ENCODE measurements at places on chromosomes 3 and 15.

DNA sequence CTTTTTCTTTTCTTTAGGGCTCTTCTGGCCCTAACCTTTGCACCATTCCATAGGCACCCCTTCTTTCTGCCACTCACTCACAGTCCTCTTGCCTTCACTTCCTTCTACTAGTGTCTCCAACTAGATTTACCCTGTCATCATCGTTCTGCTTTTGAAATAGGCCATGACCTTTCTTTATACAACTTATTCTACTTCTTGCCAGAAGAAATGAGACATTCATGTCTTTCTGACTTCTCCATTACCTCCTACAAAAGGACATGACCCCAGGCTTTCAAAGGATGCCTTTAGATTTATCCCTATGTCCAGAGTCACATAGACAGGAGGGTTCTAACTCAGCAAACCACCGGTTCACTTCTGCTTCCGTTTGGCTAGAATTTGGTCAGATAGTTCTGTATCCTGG is 336.4 kb upstream of the LRRFIP2 start:
- no peak for DNase-seq

DNA sequence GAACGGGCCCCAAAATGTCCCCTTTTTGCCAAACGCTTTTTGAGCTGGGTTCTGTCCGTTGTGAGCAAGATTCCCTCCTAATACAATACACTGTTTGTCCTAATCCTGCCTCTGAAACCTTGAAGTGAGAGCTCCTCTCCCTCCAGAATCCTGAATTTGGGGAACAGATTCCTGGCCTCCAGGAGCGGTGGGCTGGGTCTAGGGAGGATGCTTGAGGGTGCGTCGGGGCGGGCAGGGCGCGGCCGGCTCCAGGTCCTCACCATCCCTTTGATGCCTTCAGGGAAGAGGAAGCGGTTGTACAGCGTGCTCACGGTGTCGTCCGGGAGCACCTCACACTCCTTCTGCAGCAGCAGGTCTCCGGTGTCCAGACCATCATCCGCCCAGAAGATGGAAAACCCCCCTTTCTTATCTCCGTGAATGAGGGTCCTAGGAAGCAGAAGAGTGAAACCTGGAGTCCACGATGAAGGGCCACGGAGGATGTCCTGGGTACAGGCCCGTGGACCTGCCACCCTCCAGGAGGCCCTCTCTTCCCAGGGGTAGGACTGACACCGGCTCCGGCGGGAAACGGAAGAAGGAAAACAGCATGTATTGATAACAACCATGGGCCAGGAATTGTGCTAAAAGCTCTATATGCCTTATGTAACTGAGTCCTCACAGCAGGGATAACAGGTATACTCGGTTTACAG is 23.2 kb downstream of the ALDH1L1 start:
- no peak for DNase-seq

DNA sequence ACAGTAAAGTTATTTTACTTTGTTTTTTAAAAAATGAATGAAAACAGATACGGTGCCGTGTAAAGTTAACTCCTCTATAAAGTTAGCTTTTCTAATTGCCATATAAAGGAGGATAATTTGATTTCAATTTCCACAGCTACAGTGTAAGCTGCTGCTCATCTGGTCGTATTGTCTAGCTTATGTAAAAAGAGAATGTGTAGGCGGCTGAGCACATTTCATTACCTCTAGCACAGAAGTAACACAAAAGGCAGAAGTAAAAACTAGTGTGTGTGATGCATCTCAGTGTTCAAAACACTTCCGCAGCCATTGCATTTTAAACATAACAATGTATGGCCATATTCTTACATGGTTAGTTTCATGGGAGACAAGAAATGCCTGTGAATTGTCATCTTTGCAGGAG is 105.0 kb upstream of the P2RY1 start:
- DNase-seq: no peak

- no peak for DNase-seq
These were observed 64.6 kb downstream of the CYP11A1 start for GRCh38 chr15:74302821-74303359.

- no peak for DNase-seq
These were observed 8.2 kb upstream of the RTP4 start for GRCh38 chr3:187359798-187360486.

DNA sequence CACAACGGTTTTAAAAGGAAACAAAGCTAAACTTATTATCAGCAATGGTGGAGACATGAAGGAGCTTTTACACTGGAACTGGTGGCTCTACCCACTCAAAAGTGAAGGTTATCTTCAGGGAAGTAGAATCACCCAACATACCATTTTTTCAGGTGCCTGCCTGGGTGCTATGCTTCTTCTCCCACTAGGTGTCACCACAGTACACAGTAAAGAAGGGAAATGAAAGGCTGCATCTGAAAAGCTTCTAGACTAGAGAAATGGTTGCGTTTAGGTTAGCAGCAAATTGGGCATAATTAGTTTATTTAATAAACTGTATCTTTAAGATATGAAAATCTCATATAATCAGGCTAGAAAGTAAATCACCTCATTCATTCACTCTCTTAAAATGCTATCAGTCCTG is 47.0 kb upstream of the SELENOK start:
- no peak for DNase-seq

DNA sequence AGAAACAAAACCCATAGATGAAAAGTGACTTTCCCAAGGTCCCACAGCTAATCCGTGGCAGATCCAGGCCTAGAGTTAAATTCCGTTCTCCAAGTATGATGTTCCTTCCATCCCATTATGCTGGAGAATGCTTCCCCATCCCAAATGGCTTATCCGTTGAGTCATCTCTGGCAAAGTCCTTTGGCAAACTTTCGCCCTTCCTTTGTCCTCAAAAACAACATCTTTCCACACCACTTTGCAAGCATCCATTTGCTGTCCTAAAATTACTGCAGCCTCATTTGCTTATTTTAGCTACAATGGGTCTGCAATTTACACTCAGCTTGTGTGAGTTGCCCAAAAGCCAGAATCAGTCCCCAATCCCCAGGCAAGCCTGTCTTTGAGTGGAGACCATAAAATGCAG is 304.0 kb upstream of the TLE3 start:
- no peak for DNase-seq

DNA sequence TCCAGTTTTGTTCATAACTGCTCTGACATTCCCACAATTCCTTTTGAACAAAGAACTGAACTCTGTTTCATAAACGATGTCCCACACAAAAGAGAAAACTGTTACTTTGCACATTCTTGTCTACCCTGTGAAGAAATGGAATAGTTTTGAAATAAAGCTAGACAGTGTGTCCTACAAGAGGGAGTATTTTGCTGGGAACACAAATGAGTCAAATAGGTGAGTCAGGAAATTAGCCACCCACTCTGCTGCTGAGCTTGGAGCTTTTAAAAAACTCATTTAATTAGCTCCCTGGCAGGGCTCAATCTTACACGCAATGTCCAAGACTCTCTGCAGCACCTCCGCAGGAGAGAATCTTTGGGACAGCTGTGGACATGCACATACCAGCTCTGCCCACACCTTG is 193.4 kb downstream of the SLC9A9 start:
- DNase-seq: no peak

DNA sequence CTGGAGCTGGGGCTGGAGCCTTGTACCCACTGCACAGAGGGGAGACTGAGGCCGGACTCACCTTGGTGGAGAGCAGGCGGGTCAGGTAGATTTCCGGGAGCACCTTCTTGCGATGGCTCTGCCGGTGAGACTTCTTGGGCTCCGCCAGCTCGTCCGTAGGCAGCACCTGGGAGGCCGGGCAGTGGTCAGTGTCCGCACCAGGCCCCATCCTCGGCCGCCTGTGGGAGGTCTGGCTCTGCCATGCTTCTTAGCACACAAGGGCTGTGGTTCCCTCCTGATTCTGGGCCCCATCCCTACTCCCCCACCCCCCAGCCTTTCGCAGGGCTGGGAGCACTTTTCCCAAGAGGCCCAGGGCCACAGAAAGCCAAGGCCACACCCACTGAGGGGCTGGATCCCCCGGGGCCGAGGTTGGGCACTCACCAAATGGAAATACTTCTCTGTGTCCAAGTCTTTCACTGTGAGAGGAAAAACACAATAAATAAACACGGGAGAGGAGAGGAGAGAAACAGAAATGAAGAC is 17.4 kb downstream of the H1-8 start:
- DNase-seq: no peak

DNA sequence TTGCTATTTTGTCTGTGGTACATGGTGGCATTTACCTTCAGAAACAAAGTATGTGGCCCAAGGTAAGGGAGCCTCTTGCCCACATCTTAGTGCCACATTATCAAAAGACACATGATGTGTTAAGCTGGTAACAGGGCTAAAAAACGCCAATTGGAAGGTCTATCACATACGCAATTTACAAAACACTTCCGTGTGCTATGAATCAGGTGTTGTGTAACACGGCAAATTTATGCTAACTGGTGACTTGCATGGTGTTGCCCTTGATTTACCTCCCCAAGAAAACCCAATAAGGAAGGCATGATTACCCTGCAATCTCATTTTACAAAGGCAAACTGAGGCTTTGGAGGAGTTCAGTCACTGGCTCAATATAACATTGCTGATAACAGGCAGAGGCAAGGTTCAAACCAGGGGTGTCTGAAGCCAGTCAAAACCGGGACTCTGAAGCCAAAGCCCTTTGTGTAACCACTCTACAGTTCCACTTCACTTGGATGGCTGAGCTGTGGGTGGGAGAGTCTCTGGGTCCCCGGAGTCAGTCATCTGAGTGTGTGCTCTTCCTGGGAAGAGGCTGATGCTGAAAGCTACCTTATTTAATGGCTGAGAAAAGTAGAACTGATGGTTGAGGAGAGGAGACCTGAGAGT is 103.9 kb upstream of the BCL6 start:
- DNase-seq: no peak

- no peak for DNase-seq
These were observed 10.3 kb downstream of the LDHAL6B start for GRCh38 chr15:59216911-59217310.

DNA sequence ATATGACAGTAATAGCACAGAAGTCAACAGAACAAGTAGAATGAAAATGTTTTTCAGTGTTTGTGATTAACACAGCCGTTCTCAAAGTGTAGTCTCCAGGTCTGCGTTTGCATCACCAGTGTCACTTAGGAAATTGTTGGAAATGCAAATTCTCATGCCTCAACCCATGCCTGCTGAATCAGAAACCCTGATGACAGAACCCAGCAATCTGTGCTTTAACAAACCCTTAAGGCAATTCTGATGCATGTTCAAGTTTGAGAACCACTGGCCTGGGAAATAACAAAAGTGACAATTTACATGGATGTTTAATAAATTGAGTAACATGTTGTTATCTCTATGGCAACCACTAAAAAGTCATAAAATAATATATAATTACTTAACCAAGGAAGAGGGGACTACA is 103.1 kb upstream of the ATP11B start:
- DNase-seq: no peak

DNA sequence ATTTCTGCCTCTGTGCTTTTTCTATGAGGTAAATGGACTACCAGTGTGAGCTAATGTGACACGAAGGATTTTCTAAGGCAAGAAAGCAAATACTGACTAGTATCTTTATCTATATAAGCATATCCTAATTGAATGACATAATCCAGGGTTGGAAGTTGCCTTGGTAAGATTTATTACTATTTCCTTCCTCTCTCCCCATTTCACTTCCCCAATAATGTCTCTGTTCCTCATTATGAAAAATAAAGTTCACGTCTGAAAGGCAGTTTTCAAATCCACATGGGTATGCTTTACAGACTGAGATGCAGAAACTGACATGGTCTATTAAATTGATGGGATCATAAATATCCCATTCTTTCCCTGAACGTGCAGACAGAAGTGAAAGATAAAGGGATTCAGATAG is 86.0 kb downstream of the DTWD1 start:
- no peak for DNase-seq

DNA sequence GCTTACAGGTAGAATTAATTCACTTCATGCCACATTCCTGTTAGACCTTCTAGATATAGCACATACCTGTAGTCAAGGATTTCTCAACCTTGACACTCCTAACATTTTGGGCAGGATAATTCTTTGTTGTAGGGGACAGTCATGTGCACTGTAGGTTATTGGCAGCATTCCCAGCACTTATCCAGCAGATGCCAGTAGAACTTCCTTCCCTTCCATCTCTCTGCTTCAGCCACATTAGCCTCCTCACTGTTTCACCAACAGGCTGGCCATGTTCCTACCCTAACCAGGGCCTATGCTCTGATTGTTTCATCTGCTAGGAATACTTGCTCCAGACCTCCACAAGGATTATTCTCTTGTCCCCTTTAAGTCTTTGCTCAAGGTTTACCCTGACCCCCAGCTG is 68.0 kb upstream of the STAC start:
- no peak for DNase-seq

- DNase-seq: no peak
These were observed 930 bp downstream of the FBXW12 start for GRCh38 chr3:48372862-48373435.

DNA sequence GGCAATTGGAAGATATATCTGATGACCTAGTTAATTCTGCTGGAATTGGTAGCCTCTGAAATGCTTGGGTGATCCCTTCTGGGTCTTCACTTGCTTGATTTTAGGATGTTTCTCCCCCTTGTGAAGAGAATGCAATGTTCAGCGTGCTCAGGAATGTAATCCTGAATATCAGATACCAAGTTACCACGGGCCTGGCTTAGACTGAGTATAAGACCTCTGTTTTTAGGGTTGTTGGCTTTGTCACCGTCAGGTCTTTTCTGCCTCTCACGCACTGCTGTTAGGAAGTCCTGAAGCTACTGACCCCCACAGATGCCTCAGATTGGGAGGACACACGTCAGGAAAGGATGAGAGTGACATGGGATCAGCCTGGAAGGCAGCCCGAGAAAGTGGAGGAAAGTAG is 198.5 kb downstream of the CDIN1 start:
- no peak for DNase-seq

DNA sequence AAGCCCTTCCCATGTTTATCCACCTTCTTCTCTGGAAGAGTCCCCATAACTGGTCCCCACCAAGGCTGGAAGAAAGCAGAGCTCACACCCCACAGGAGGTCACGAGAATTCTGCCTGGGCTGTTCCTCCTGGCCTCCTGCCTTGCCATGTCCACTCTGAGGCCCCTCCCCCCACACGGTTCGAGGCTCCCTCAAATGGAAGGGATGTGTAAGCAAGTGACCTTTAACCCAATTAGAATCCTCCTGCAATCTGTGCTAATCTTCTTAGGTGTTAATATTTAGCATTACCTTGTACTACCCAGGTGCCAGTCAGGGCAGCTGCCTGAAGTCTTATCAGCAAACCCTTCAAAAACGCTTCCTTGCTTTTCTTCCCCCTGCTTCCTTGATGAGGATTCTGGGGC is 32.4 kb upstream of the DYNC1LI1 start:
- DNase-seq: no peak

DNA sequence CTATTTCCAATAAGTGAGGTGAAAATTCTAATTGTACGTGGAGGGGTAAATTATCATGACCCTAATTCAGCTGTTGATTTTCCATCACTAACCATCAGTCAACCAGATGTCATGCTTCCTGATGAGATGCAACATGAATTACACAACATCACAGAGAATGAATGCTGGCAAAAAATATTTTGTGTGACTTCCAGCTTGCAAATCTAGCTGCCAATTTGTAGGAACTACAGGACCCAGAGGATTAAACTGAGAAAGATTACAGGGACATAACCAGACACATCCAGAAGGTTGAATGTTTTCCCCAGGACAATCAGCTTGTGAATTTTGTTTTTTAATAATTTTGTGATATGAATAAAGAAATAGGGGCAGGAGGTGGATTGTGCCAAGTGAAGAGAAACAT is 349.0 kb upstream of the ATP10A start:
- DNase-seq: no peak

All from omental fat pad (tissue), 4 donors.